Heart right ventricle (tissue), 16 donors: ENCODE measurements at places on chromosomes 7 and 10. TPM values are rescaled to one million over a fixed set of nuclear protein-coding genes. Genes with fewer than 3 reads are reported as not detected.

DNA sequence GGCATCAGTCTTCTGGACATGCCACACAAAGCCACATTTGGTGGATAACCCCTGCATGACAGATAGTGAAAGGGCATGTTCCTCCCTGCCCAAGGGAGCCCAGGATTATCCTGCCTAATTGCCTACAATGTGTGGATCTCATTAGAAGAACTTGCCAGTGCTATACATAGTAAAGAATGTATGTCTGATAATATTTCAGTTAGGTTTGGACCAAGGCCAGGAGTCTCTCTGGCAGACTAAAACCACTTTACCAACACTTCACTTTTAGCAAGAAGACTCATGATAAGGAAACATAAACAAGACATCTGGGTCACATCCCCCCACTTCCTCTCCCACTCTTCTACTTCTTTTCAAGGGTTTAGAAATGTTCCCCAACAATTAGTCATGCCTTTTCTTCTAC, 196.7 kb downstream of the MTERF1 start:
- H3K4me3 ChIP-seq: no peak overlapping the region
- peak; percentile 11 for DNase-seq
- H3K36me3 ChIP-seq: no peaks in the 10 kb centered on the region
- H3K27me3 ChIP-seq: no peaks in the 10 kb centered on the region
- peaks cover 13% of the 10 kb centered on the region for H3K4me1 ChIP-seq

DNA sequence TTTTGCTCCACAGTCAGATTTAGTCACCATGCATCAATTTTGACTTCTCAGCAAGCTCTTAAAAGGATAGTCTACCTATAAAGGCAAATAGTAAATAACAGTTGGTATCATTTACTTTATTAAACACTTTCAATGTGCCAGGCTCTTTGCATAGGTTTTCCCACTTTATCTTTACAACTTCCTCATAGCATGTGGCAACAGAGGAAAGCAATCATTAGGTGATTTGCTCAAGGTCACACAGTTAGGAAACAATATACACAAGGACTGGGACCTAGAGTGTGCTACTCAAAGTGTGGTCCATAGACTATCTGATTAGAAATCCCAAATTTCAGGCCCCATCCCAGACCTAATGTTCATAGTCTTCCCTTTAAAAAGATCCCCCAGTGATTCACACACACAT, 212.3 kb downstream of the MTERF1 start:
- DNase-seq: no peak
- no peaks in the 10 kb centered on the region for H3K36me3 ChIP-seq
- no peaks in the 10 kb centered on the region for H3K27me3 ChIP-seq
- H3K27ac ChIP-seq: no peak overlapping the region
- no peak overlapping the region for H3K4me3 ChIP-seq

DNA sequence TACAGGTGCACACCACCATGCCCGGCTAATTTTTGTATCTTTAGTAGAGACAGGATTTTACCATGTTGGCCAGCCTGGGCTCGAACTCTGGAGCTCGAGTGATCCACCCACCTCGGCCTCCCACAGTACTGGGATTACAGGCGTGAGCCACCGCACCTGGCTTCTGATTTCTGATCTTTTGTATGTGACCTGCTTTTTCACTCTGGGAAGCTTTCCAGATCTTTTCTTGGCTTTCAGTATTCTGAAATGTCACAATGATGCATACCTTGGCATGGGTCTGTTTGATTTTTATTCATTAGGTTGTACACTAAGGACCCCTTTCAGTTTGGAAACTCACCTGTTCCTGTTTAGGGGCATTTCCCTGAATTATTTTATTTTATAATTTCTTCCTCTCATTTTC, 41.6 kb downstream of the PROSER2 start:
- H3K4me1 ChIP-seq: no peaks in the 10 kb centered on the region
- DNase-seq: no peak
- H3K4me3 ChIP-seq: no peak overlapping the region
- H3K36me3 ChIP-seq: no peaks in the 10 kb centered on the region

The AKR1D1 gene
- total RNA-seq: not detected

- H3K4me1 ChIP-seq: no peaks in the 10 kb centered on the region
- H3K27me3 ChIP-seq: peaks cover 5% of the 10 kb centered on the region
- H3K36me3 ChIP-seq: no peaks in the 10 kb centered on the region
- no peak overlapping the region for H3K27ac ChIP-seq
- no peak overlapping the region for H3K4me3 ChIP-seq
- DNase-seq: no peak
These were observed 1047.5 kb downstream of the GATA3 start for GRCh38 chr10:9102026-9102425.

The ARHGEF35 gene
- total RNA-seq: 0.94 TPM

The ANKRD2 gene
- total RNA-seq: 46.3 TPM

The STAM gene
- total RNA-seq: 33.7 TPM

DNA sequence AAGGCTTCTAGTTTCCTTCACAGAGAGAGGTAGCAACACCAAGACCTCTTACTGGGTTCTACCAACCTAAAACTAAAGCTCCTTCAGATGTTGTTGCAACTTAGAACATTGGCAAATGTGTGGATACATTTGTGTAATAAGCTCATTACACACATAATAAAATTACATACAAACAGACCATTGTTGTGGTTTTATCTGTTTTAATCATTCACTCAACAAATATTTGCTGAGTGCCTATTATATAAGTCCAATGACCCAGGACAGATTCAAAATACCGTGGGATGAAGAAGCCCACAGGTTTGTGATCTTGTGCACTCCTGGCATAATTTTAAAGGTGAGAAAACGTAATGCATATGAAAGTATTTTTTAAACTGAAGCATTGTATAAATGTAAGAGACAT, 160.4 kb upstream of the NPVF start:
- H3K27me3 ChIP-seq: peaks cover 10% of the 10 kb centered on the region
- DNase-seq: no peak
- H3K4me1 ChIP-seq: peaks cover 12% of the 10 kb centered on the region

The TMEM273 gene
- total RNA-seq: 27.3 TPM

The HOXA5 gene
- total RNA-seq: 0.21 TPM

DNA sequence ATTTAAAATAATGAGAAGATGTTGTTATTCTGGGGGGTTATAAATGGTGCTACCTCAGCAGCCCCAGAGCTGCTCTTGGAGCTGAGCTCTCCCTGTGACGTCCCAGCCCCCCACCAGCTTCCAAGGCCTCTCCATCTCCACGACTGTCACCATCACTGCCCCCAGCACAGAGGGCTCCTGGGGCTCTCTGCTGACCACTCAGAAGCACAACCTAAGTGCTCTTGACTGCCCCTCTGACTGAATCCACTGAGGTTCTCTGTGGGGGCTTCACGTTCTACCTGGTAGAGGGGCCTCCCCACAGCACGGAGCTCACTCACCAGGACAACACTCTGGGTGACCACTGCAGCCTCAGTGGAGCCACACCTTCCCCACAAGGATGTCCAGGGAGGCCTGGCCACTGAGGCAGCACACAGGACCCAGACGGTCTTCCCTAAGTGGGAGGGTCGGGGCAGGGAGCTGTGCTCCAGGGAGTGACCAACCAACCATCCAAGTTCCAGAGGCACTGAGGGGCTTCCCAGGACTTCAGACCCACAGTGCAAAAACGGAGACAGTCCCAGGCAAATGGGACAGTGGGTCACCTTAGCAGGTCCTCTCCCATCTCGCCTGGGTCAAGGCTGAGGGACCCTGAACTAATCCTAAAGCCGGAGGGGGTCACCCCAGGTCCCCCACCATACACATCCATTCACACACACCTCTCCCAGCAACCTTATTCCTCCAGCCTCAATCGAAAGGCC, 121.0 kb upstream of the PPP2R2D start:
- H3K27me3 ChIP-seq: no peaks in the 10 kb centered on the region
- no peak overlapping the region for H3K27ac ChIP-seq
- DNase-seq: no peak
- no peak overlapping the region for H3K4me3 ChIP-seq
- no peaks in the 10 kb centered on the region for H3K4me1 ChIP-seq

GRCh38 chr10:74823791-74824183, 2.6 kb upstream of the KAT6B start:
- H3K4me1 ChIP-seq: peaks cover 21% of the 10 kb centered on the region
- H3K27ac ChIP-seq: peak overlapping the region; percentile 99
- no peak for DNase-seq
- no peaks in the 10 kb centered on the region for H3K27me3 ChIP-seq

The CTBP2 gene
- total RNA-seq: 28.0 TPM

GRCh38 chr10:21733710-21734109, 199.7 kb downstream of the MLLT10 start:
- H3K4me3 ChIP-seq: no peak overlapping the region
- peaks cover 78% of the 10 kb centered on the region for H3K36me3 ChIP-seq
- no peaks in the 10 kb centered on the region for H3K27me3 ChIP-seq
- no peak overlapping the region for H3K27ac ChIP-seq
- no peak for DNase-seq

DNA sequence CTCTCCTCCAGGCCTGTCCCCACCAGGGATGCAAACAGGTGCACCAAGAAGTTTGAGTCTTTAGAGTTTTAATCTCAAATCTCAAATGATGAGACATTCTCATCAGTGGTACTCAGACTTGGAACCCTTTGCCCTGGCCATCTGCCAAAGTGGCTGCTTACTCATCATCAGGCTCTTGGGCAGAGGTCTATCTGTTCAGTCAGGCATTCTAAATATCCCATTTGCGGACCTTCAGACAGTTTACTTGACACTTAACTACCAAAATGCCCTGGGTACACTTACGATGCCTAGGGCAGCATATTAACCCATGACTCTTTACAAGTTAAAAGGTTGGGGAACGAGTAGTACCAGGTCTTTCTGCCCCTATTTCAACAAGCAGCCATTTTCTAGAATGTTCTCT, 61.2 kb upstream of the YAE1 start:
- DNase-seq: no peak
- H3K27ac ChIP-seq: no peak overlapping the region
- no peak overlapping the region for H3K4me3 ChIP-seq
- no peaks in the 10 kb centered on the region for H3K27me3 ChIP-seq

The DYNC1I1 gene
- total RNA-seq: 43.4 TPM

GRCh38 chr10:96556003-96556402, 30.8 kb downstream of the TM9SF3 start:
- no peaks in the 10 kb centered on the region for H3K4me1 ChIP-seq
- no peak overlapping the region for H3K27ac ChIP-seq
- no peak for DNase-seq
- no peaks in the 10 kb centered on the region for H3K27me3 ChIP-seq
- H3K36me3 ChIP-seq: peaks cover 86% of the 10 kb centered on the region

DNA sequence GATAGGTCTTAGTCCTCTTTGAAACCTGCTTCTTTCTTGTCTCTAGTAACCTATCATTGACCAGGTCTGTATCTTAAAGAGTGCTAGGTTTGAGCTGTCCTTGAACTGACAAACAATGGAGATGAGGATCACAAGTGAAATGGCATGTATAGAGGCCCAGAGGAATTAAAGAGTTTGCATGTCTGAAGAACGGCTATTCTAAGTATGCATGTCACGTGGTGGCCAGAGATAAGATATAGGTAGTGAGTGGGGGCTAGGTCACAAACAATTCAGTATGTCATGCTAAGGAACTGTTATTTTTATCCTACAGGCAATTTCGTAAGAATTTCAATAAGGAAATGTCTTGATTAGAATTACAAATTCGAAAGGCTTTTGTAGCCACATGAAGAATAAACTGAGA, 95.3 kb downstream of the SUGCT start:
- no peak for DNase-seq
- no peaks in the 10 kb centered on the region for H3K27me3 ChIP-seq
- H3K4me3 ChIP-seq: no peak overlapping the region
- H3K27ac ChIP-seq: no peak overlapping the region
- no peaks in the 10 kb centered on the region for H3K4me1 ChIP-seq

DNA sequence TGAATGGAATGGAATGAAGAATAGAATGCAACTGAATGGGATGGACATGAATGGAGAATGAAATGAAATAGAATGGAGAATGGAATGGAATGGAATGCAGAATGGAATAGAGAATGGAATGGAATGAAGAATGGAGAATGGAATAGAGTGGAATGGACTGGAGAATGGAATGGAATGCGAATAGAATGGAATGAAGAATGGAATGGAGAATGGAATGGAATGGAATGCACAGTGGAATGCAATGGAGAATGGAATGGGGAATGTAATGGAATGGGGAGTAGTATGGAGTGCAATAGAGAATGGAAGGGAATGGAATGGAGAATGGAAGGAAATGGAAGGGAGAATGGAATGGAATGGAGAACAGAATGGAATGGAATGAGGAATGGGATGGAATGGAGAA, 93.4 kb downstream of the NSUN6 start:
- no peaks in the 10 kb centered on the region for H3K36me3 ChIP-seq
- no peak overlapping the region for H3K27ac ChIP-seq
- DNase-seq: no peak
- H3K27me3 ChIP-seq: no peaks in the 10 kb centered on the region
- no peak overlapping the region for H3K4me3 ChIP-seq

DNA sequence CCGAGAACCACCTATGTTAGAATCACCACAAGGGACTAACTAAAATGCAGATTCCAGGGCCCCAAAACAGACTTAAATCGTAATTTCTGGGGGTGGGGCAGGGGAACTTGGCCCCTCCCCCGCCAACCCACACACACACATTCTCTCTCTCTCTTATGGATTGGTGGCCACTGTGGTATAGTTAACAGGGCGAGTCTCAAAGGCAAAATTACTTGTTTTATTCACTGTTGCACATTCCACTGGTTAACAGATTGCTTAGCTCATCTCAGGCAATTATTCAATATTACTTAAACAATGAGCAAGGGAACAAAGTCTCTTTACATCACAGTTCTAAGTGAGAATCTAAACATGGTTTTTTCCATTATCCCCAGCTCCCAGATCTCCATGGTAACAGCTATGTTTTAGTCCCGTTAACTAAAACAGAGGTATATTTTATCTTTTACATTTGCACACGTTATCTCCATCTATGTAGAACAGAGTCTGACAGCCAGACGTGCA, 38.5 kb downstream of the IGF2BP3 start:
- H3K27ac ChIP-seq: no peak overlapping the region
- H3K27me3 ChIP-seq: no peaks in the 10 kb centered on the region
- no peak for DNase-seq
- H3K4me3 ChIP-seq: no peak overlapping the region
- no peaks in the 10 kb centered on the region for H3K4me1 ChIP-seq

DNA sequence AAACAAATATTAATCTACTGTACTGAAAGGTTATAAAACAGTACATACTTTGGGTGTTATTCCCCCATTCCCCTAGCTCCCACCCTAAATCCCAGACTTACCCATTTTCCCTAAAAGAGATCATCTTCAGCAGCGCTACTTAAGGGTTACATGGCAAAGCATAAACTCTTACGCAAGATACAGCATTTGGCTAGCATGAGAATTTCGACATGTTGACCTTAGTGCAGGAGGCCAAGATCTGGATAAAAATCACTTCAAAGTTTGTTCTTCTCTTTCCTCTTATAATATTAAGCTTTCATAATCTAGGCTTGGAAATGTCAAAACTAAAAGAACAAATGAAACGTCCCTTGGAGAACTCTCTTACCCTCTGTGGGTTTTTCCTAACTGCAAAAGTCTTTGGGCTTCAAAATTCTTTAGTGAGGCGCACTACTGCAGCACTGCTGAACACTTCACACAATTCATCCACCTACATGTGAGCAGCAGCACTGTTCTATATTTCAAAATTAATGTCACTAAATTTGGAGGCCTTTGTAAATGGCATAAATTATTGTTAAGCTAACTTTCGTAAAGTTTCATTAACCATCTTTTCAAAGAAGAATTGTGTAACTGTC, 59.5 kb upstream of the PDLIM1 start:
- H3K4me1 ChIP-seq: peaks cover 78% of the 10 kb centered on the region
- H3K27me3 ChIP-seq: no peaks in the 10 kb centered on the region
- no peak for DNase-seq
- H3K27ac ChIP-seq: no peak overlapping the region
- no peak overlapping the region for H3K4me3 ChIP-seq
- H3K36me3 ChIP-seq: peaks cover 4% of the 10 kb centered on the region

- H3K27ac ChIP-seq: peak overlapping the region; percentile 88
- H3K27me3 ChIP-seq: no peaks in the 10 kb centered on the region
- peaks cover 51% of the 10 kb centered on the region for H3K4me1 ChIP-seq
- H3K4me3 ChIP-seq: peak overlapping the region; percentile 36
- no peak for DNase-seq
- H3K36me3 ChIP-seq: no peaks in the 10 kb centered on the region
These were observed 7.6 kb downstream of the TACR2 start for GRCh38 chr10:69409176-69409495.
